ENCODE measurements at places on chromosomes 4 and X. TPM values are rescaled to one million over a fixed set of nuclear protein-coding genes. Genes with fewer than 3 reads are reported as not detected.
A peak's percentile ranks its signal among the peaks of the same experiment; 100 is the strongest.

The F8A3 gene
- polyA plus RNA-seq = not detected

The XPNPEP2 gene
- polyA plus RNA-seq = 5.5 TPM

GRCh38 chrX:136021160-136021559 is 35.9 kb downstream of the SLC9A6 start:
- no peaks in the 10 kb centered on the region for H3K27me3 ChIP-seq
- H3K36me3 ChIP-seq = no peaks in the 10 kb centered on the region
- H3K27ac ChIP-seq = no peak overlapping the region
- no peak for DNase-seq

GRCh38 chr4:108135549-108136209 is 33.1 kb downstream of the LEF1 start:
- H3K4me3 ChIP-seq = no peak overlapping the region
- DNase-seq = no peak
- no peak overlapping the region for H3K27ac ChIP-seq
- no peaks in the 10 kb centered on the region for H3K4me1 ChIP-seq
- no peaks in the 10 kb centered on the region for H3K27me3 ChIP-seq

- no peaks in the 10 kb centered on the region for H3K36me3 ChIP-seq
- DNase-seq = no peak
- no peaks in the 10 kb centered on the region for H3K4me1 ChIP-seq
- H3K27me3 ChIP-seq = no peaks in the 10 kb centered on the region
- no peak overlapping the region for H3K27ac ChIP-seq
Observed at GRCh38 chr4:189185810-189186432, 754.8 kb upstream of the FRG1 start.

DNA sequence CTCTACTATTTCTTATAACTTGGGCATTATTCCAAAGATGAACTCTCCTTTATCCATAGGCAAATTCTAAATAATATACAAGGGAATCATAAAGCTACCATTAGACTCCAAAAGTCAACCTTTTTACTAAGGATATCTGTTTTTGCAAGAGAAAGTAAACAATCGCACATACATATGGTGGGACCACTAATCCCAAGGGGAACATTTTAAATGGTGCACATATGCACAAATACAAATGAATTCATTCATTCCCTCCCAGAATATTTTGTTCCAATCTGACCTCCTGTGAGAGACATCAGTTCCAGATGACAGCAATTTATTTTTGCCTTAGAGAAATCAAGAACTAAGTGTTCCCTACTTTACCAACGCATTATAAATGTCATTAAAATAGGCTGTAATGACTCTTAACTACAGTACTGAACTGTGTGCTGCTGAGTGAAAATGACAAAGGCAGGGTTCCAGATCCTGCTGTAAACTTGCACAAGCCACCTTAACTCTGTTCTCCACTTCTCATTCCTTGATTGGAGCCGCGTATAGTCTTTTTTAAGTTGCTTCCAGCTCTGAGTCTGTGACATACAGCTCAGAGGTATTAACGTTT is 2.0 kb downstream of the DHX15 start:
- no peaks in the 10 kb centered on the region for H3K36me3 ChIP-seq
- no peaks in the 10 kb centered on the region for H3K4me1 ChIP-seq
- no peak overlapping the region for H3K27ac ChIP-seq
- H3K4me3 ChIP-seq = peak overlapping the region; percentile 47
- H3K27me3 ChIP-seq = no peaks in the 10 kb centered on the region
